Dermis blood vessel endothelial cell (primary cell): ENCODE measurements at places on chromosomes 11 and 22. TPM values are rescaled to one million over a fixed set of nuclear protein-coding genes. Genes with fewer than 3 reads are reported as not detected.

DNA sequence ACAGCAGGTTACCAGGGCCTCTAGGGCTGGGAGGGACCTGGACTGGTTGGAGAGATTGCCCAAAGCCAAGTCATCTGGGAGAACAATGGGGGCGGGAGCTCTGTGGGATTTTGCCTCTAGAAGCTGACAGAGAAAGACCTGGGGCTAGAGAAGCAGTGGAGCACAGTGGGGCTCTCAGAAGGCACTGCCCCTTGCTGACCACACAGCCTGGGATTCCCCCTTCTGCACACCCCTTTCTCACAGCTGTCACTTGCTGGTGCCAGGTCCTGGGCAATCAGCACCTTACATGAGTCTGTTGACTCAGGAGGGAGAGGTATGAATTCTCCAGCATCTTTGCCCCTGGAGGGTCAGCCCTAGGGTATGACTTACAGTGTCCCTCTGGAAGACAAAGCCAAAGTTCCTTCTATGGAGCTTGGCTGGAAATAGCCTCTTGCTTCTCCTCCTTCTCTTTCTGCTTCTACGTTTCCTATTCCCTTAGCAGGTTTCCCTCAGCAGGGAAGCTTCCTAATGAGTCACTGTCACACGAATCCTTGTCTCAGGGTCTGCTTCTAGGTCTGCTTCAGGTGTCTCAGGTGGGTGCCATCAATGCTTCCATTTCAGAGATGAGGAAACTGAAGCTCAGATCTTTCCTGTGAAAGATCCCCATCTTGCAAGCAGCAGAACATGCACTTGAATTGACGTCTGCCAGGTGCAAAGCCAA, 27.0 kb downstream of the GDPD5 start:
- DNase-seq, result no peak

- no peak for DNase-seq
Observed at GRCh38 chr11:93028960-93029522, 59.6 kb downstream of the MTNR1B start.

- DNase-seq, result no peak
Observed at GRCh38 chr11:34266090-34266912, 91.5 kb downstream of the ABTB2 start.

- no peak for DNase-seq
Observed at GRCh38 chr11:44506375-44507016, 59.0 kb upstream of the CD82 start.

GRCh38 chr11:125202362-125202880, 37.9 kb downstream of the PKNOX2 start:
- DNase-seq, result no peak

GRCh38 chr11:3786781-3787428, 10.4 kb downstream of the NUP98 start:
- peak; percentile 23 for DNase-seq

DNA sequence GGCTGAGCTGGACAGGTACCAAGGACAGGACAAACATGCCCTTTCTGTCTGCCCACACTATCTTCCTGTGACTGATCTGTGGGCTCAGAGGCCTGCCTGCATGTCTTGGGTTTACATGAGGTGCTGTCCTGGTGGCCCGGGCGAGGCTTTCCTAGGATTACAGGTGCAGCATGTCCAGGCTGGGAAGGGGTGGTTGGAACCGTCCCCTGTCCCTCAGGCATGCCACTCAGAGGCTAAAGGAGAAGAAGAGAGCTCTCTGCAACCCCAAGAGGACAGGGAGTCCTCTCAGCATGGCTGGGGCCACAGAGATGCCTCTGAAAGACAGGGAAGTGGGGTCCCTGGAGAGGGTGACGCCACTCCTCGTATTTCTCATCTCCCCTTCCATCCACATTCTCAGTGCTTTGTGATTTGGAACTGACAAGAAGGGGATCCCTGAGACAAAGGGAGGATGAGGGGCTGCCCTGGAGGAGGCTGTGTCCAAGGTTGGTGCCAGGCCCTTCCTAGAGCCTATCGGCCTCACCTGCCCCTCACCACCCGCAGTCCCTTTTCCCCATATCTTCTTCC, 64.6 kb upstream of the LMO1 start:
- no peak for DNase-seq

TRIM21 gene
- 34.9 and 44.2 TPM in 2 replicates for total RNA-seq

FANCF gene
- total RNA-seq, result 10.6 and 10.7 TPM in 2 replicates

CDC42BPG gene
- total RNA-seq, result 0.34 and 0.37 TPM in 2 replicates

LRRN4CL gene
- 0.34 and 0.51 TPM in 2 replicates for total RNA-seq

PKDREJ gene
- under 0.01 TPM in 1 of 2 replicates, not detected in the other for total RNA-seq

FDXACB1 gene
- 1.9 and 2.0 TPM in 2 replicates for total RNA-seq

TUB gene
- 1.4 and 1.6 TPM in 2 replicates for total RNA-seq

TEX12 gene
- total RNA-seq, result not detected in 2 replicates
